Muscle of leg (tissue), 16 donors: ENCODE measurements at places on chromosomes 5 and 9. TPM values are rescaled to one million over a fixed set of nuclear protein-coding genes. Genes with fewer than 3 reads are reported as not detected.

DNA sequence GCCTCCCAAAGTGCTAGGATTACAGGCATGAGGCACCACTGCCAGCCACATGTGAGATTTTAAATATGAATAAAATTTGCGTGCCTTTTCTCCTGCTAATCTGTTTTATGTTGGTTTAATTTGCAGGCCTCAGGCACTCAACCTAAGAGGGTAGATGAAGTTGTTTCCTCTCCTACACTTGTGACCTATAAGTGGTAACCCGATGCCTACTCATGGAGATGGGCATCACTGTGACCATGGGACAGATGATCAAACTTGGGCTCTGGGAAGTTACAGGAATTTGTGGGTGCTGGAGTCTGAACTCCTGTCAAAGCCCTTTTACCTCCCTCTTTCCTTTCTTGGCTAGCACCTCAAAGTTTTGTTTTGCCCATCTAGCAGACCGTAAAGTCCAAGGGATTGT, 1.1 kb downstream of the SLC28A3 start:
- DNase-seq = no peak

GRCh38 chr5:53422539-53422938, 57.9 kb upstream of the FST start:
- DNase-seq = peak; percentile 32

DNA sequence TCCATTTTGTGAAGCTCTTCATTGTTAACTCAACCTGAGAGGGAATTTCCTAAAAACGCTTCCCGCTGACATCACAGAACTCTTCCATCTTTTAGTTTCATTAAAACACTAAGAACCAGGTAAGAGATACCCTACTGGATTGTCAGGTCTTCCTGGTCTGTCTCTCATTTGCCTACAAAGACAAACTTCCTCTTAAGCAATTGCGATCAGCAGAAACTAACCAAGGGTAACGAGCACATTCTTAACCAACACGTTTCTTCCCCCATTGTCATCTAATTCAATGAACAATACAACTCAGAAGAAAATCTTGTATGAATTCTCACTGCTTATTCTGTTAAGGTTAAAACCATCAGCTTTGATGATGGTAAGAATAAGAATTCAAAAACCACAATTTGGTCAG, 6.6 kb downstream of the FBXW11 start:
- no peak for DNase-seq

The DOLK gene
- 8.0 TPM for total RNA-seq

DNA sequence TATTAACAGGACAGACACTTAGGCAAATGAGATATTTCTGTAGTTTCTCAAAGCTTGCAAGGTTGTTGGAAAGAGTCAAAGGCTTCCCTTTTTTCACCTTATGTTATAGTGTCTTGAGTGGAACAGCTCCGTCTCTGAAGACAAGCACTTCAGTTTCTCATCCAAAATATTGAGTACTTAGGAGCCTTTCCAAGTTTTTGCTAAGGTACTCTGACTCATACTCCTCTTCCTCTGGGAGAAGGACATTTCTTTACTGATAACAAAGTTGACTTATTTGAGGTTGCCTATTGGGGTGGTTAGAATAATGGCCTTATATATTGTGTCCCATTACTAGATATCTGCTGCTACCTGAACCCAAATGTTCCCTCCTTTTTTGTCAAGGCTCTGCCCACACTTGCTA, 869.6 kb downstream of the MAT2B start:
- peak; percentile 4 for DNase-seq

The ADAMTSL2 gene
- total RNA-seq = 4.7 TPM

- DNase-seq = peak; percentile 97
Measured at GRCh38 chr5:179265514-179266290, 79.6 kb downstream of the ADAMTS2 start.

GRCh38 chr5:43268188-43268820, 44.9 kb downstream of the HMGCS1 start:
- no peak for DNase-seq

The CCDC183 gene
- total RNA-seq = 0.84 TPM

DNA sequence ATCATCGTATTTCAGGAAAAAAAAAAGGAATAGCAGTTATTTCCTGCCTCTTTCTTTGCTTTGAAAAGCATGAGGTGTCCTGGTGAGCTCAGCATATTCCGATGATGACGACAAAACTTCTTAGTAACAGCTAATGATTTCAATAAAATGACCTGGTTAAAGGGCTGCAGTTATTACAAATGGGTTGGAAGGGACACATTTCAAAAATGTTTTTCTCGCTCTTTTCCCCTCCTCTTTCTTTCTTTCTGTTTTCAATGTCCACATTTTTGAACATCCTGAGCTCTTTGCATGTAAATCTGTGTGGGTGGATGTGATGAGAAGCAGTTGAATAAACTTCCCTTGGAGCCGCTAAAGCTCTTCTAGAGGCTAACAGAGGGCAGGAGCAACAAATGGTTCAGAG, 186.8 kb upstream of the SLC27A6 start:
- DNase-seq = peak; percentile 52

The INSYN2B gene
- total RNA-seq = 0.04 TPM

DNA sequence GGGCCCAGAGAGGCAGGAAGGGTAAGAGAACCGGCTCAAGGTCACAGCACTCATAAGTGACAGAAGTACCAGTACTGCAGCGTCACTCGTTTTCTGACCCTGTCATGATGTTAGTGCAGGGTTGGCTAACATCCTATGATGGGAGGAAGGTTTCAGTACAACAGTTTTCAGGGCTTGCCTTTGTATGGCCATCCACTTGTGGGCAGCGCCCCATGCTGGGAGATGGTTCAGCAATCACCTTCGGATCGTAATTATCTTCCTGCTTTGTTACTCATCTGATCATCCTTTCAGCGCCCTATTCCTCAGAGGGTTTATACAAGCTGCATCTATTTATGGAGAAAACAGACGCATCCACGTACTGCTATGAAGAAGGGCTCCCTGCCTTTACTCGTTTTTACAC, 2.4 kb downstream of the MAP1B start:
- peak; percentile 43 for DNase-seq

DNA sequence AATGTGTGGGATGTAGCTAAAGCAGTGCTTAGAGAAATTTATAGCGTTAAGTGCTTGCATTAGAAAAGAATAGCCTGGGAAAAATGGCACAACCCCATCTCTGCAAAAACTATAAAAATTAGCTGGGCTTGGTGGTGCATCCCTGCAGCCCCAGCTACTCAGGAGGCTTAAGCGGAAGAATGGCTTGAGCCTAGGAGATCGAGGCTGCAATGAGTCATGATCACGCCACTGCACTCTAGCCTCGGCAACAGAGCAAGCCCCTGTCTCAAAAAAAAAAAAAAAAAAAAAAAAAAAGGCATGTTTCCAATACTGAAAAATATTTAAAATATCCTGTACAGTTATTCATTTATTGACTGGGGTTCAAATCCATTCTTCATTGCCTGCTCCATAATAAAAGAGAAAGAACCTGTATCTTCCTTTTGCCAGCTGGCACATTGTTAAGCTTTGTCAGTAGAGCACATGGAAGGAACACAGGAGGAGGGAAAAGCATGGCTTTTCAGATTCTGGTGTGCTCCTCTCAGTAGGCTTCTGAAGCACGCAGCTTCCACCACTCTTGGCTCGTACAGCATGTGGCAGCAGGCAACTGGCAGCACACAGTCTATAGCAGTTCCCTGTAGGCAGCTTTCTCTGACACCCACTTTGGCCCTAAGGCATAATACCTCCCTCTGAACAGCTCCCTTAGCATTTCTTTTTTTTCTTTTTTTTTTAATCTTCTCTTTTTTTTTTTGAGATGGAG, 73.5 kb downstream of the TRIM36 start:
- DNase-seq = peak; percentile 15

DNA sequence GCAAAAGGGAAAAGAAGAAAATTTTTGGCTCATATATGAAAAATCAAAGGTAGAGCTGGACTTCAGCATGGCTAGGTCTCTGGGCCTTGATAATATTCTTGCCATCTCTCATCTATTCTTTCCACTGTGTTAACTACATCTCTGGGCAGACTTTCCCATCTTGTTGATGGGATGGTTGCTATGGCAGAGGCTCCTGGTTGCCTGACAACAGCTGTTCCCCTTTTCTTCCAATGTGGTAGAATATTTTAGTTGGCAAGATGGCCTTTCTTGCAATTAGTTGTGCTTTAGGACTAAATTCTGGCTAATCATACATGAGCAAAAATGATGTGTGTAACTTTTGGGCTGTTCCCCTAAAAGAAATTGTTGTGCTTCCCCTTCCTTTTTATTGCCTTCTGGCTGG, 40.2 kb upstream of the ARAP3 start:
- DNase-seq = no peak

- DNase-seq = no peak
Measured at GRCh38 chr9:22131817-22132216, 122.7 kb upstream of the CDKN2B start.

- DNase-seq = no peak
Measured at GRCh38 chr5:158925314-158925713, 174.4 kb downstream of the EBF1 start.

The LCN9 gene
- total RNA-seq = not detected

DNA sequence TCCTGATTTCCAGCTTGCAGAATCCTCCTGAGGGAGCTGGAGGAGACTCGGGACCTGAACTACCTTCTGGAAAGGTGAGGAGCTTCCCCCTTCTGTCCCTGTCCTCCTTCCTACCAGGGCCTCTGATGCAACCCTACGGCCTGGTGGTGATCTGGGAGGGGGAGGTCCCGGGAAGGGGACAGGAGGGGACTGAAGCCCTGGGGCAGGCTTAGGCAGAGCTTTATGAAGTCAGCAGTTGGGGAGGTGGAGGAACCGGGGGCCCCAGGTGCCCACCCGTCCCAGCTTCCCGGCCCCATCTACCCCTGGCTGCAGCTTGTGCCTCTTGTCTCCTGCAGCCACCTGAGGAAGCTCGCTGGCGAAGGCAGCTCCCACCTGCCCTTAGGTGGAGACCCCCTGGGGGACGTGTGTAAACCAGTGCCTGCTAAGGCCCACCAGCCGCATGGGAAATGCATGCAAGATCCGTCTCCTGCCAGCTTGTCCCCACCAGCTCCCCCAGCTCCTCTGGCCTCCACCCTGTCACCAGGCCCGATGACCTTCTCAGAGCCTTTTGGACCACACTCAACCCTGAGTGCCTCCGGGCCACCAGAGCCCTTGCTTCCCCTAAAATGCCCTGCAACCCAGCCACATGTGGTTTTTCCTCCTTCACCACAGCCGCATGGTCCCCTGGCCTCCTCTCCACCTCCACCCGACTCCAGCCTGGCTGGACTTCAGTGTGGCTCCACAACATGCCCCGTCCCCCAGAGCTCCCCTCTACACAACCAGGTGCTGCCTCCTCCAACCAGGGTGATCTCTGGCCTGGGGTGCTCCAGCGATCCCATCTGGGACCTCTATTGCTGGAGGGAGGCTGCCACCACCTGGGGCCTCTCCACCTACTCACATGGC, 2.1 kb downstream of the SPATA31E1 start:
- DNase-seq = no peak

GRCh38 chr9:69874301-69875060, 53.9 kb downstream of the CFAP95 start:
- peak; percentile 27 for DNase-seq

GRCh38 chr5:169511708-169512107, 71.9 kb upstream of the SPDL1 start:
- no peak for DNase-seq

GRCh38 chr5:156803404-156803803, 46.7 kb upstream of the PPP1R2B start:
- no peak for DNase-seq

The TMC1 gene
- 0.49 TPM for total RNA-seq

The MLLT3 gene
- total RNA-seq = 74.8 TPM

DNA sequence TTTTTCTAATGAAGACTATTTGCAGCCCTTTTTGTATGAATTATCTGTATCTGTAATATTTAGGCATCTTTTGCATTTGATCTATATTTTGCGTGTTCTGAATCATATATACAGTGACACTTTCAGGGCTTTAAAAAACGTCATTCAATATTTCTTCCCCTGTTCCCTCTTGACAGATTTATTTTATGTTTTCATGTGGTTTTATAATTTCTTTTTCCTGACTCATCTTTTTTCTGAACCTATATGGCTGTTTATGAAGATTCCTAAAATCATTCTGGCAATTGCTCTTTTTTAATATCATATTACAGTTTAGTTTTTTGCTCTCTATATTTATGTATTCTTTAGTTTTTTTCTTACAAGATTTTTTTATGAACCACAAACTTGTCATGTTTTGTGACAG, 67.6 kb downstream of the SMARCA2 start:
- DNase-seq = no peak

GRCh38 chr9:6605202-6605601, 40.3 kb downstream of the GLDC start:
- no peak for DNase-seq

- no peak for DNase-seq
Measured at GRCh38 chr5:74013222-74013621, 387.2 kb downstream of the ARHGEF28 start.

The BAAT gene
- total RNA-seq = 0.66 TPM

DNA sequence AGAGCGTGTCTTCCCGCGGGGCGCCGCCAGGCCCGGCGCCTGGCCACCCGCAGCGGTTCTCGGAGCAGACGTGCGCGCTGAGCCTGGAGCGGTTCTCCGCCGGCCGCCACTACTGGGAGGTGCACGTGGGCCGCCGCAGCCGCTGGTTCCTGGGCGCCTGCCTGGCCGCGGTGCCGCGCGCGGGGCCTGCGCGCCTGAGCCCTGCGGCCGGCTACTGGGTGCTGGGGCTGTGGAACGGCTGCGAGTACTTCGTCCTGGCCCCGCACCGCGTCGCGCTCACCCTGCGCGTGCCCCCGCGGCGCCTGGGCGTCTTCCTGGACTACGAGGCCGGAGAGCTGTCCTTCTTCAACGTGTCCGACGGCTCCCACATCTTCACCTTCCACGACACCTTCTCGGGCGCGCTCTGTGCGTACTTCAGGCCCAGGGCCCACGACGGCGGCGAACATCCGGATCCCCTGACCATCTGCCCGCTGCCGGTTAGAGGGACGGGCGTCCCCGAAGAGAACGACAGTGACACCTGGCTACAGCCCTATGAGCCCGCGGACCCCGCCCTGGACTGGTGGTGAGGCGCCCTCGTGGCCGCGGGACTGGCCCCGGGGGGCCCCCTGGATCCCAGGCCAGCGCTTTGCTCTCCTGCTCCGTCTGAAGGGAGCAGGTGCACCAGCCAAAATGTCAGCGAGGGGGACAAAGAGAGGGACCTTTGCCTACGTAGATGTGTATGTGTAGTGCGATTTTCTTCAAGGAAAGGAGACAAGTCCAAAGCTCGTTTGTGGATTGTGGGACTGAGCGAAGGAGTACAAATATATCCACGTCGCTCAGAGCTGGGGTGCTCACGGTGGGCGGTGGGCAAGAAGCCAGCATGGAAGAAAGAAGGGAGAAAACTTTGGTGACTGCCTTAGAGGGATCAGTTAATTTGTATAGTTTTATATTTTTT, 19.5 kb downstream of the BTNL9 start:
- DNase-seq = no peak
